ENCODE measurements at places on chromosomes 12 and 14.

DNA sequence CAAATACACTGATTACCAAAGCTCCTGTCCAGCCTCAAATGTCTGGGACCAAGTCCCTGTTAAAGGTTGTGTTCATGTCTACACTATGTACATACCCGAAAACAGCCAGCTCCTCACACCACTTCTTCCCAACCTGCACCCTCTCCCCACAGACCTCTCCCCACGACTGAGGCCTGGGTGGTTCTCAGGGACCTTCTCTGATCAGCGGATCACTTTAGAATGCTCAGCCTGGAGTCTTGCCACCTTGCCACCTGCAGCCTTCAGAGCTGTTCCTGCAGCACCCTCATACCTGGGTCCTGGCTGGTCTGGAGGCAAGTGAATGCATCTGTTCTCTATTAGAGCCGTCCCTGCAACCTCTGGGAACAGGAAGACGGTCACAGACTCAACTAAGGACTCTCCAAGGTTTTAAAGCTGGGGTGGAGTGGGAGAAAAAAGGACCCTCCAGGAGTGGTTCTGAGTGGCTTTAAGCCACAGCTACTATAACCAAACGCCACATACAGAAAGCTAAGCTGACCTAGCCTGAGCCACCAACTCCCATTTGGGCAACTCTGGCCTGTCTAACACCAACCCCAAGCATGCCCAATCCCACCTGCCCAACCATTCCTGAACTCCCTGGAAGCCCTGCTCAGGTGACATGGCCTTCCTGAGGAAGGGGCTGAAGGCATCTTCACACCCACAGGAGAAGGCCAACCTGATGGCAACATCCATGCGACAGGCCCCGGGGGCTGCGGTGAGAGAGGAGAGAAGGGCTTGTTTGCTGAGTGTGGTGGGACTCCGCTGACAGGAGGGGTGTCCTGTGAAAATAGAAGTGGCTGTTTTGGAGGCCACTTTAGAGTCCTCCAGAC, 8.6 kb downstream of the KRT2 start:
- DNase-seq, result no peak

- DNase-seq, result no peak
Observed at GRCh38 chr14:73731111-73731510, 16.9 kb upstream of the PNMA1 start.

DNA sequence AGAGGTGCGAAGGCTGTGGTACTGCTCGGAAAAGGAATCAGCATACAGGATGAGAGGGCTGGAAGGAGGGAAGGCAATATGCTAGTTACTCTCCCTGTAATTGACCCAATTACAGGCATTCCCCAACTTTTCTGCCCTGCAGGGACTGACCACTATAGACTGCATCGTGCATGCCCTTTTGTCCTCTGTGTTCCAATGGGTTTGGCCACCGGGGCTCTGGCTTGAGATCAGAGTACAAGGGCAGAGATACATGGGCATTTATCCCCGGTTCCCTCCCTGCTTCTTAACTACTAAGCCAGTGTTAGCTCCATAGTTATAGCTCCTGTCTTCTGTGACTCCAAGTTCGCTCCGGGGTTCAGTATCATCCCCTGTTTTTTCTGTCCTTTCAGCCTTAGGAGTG, 59.7 kb downstream of the GTF2A1 start:
- no peak for DNase-seq

- DNase-seq, result no peak
Observed at GRCh38 chr12:76739896-76740295, 24.0 kb upstream of the ZDHHC17 start.

GRCh38 chr14:72965249-72965648, 39.0 kb downstream of the DCAF4 start:
- no peak for DNase-seq

DNA sequence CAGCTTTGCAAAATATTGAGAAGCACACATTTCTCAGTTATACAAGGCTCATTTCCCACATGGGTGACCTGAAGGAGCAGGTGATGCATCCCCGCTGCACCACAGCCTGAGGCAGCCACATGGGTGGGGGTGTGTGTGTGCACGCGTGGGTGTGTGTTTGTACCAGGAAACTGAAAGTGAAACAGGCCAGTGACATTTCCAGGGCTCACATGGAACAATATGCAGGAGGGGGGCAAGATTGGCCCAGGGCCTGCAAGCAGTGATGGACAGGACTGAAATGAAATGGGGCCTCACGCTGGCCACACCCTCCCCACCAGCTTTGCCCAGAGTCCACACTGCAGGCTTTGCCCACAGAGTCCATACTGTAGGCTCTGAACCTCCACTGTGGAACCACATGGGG, 154.2 kb upstream of the PARP11 start:
- no peak for DNase-seq

DNA sequence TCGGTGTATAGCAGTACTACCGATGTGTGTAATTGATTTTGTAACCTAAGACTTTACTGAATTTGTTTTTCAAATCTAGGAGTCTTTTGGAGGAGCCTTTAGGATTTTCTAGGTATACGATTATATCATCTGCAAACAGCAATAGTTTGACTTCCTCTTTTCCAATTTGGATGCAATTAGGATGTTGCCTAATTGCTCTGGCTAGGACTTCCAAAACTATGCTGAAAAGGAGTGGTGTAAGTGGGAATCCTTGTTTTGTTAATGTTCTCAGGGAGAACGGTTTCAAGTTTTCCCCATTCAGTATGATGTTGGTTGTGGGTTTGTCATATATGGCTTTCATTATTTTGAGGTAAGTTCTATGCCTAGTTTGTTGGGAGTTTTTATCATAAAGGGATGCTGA, 171.6 kb upstream of the PDE3A start:
- peak; percentile 13 for DNase-seq

GRCh38 chr14:68627868-68628604, 164.8 kb downstream of the ZFP36L1 start:
- DNase-seq, result no peak

GRCh38 chr12:10065241-10065640, 33.5 kb downstream of the CLEC1A start:
- DNase-seq, result no peak

DNA sequence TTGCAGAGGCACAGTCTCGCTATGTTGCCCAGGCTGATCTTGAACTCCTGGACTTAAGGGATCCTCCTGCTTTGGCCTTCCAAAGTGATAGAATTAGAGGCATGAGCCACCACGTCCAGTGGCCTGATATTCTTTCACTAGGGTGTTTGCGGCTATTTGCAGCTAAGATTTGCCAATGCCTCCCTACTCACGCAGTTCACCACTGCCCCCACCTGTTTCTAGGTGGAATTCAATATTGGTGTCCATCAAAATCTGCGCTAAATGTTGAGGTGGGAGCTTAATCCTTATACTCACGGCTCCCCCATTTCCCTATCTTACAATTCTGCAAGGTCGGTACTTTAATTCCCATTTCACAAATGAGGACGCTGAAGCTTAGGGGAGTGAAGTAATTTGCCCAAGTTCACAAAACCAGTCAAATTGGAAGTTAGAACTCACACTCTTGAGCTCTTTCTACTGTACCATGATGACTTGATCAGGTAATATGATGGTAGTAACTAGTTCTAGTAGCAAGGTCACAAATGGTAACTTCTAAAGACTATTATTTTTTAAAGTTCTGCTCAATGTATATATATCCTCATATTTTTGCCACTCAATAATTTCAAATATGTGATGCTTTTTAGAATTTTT, 22.1 kb upstream of the LRRC9 start:
- no peak for DNase-seq

DNA sequence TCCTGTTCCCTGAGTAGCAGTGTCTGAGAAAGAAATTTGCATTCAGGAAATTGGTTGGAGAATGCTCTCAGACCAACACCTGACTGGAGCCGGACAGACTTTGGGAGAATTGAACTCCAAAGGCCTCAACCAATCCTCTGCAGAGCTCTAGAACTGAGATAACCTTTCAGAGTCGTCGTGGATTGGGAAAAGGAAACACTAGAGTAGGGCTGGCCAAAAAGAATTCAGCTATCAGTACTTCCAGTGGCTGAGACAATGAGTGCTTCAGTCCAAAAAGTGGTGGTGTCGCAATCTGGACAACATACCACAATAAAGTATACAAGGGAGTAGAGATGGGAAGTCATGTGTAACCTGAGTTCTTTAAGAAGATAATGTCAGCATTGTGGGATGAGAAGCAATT, 377.1 kb downstream of the SLC16A7 start:
- no peak for DNase-seq

- peak; percentile 21 for DNase-seq
Observed at GRCh38 chr12:57632073-57632957, 686 bp downstream of the B4GALNT1 start.

- DNase-seq, result no peak
Observed at GRCh38 chr14:101355284-101355683, 206.0 kb upstream of the DIO3 start.

- DNase-seq, result no peak
Observed at GRCh38 chr12:110606253-110606611, 7.7 kb upstream of the TCTN1 start.

GRCh38 chr12:113852264-113852663, 113.9 kb downstream of the RBM19 start:
- no peak for DNase-seq

GRCh38 chr12:43602738-43603137, 50.7 kb upstream of the ADAMTS20 start:
- DNase-seq, result no peak

- DNase-seq, result peak; percentile 21
Observed at GRCh38 chr14:87805315-87805723, 187.7 kb downstream of the GALC start.

GRCh38 chr12:7229741-7230140, 40.3 kb downstream of the PEX5 start:
- no peak for DNase-seq

DNA sequence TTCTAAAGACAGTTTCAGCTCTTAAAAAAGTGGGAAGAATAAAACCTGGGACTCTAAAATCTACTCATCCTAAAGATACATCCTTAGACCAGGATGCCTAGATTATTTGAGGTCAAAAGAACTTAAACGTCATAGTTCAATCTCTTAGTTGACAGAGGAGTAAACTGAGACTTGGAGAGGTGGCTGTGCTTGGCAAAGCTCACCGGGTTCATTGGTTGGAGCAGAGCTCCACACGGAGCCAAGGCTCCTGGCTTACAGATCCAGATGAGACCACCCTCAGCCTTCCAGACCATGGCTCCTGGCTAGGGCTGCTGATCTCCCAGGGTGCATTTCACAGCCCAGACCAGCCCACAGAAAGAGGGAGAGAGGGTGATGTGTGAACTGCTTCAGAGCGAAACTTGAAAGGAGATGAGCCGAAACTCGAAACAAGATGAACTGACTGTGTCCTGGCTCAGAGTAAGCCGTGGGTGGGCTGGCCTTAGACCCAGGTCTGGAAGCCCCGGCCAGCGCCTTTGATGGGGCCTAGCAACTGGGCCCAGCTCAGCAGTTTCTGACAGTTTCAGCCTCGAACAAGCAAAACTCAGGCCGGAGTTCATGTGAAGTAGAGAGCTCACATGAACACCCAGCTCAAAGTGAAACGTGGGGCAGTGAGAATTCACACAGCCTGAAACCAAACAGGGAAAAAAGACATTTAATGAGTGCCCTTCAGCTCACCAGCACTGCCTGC, 1044.8 kb downstream of the BCL11B start:
- DNase-seq, result no peak

DNA sequence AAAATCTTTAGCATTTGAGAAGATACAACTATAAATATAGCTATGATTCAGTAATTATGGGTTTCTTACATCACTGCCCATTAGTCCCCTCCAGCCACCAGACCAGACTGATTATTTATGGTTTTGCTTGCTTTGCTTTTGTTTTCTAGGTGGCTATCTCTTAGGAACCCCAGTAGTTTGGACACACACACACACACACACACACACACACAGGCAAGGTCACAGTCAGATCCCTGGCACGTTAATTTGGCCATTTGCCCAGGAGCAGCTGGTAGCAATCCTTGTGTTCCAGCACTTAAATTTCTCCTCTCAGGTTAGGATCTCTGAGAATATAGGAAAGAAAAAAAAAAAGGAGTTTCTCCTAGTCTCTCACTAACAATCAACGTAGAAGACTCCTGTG, 90.2 kb upstream of the RESF1 start:
- no peak for DNase-seq

- DNase-seq, result no peak
Observed at GRCh38 chr12:4212845-4213244, 60.7 kb upstream of the CCND2 start.

DNA sequence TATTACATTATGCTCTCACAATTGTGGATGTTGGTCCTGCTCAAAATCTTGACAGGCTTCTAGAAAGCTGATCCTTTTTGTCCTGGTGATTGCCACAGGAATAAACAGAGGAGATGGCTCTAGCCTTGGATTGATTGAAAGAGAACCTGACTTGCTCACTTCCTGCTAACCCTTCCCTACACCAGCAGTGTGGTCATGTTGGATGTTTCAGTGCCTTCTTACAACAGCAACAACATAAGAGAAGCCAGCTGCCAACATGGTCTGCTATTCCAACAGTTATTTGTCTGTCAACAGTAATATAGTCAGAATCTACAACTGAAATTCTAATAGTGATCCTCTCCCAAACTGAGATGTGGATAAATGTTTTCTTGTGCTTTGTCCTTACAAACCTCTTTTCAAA, 311.6 kb upstream of the DIO2 start:
- no peak for DNase-seq

- DNase-seq, result peak; percentile 46
Observed at GRCh38 chr14:94129758-94130414, 482 bp upstream of the IFI27L2 start.

DNA sequence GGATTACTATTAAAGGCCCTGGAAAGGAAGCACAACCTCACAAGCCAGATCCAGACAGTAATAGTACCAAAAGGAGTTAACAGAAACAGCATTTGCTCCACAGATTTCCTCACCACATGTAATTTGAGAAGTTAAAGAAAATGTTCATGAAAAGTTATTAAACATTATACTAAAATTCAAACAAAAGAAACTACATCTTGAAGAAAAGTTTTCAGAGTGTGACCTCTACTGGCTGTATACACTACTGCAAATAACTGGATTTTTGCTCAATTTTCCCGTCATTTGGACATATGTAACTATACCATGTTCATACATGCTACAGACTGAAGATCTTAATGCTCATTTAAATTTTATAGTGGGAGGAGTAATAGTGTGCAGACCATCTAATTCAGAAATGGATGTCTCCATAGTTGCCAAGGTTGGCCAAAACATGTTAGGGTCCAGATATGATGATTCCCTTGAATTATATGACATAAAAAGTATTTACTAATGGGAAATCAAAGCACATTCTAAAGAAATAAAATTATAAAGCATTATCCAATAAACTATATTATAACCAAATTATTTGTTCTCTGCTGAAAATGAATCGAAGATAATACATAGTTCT, 5.6 kb downstream of the KRR1 start:
- DNase-seq, result peak; percentile 57

DNA sequence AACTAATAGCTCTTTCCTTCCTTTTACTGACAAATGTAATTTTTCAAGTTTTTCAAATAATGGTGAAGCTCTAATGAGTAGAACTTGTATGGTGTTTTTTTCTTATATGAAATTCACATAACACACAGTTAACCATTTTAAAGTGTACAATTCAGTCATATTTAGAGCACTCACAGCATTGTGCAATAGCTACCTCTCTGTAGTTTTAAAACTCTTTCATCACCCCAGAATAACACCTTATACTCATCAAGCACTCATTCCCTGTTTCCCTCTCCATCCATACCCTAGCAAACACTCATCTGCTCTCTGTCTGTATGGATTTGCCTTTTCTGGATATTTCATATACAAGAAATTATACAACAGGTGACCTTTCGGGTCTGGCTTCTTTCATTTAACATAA, 207.9 kb upstream of the SLC38A2 start:
- no peak for DNase-seq

- DNase-seq, result no peak
Observed at GRCh38 chr12:21818627-21819026, 44.1 kb upstream of the KCNJ8 start.

All from KBM-7 (cell line).